ENCODE measurements at places on chromosomes 5 and 9.

GRCh38 chr5:160071516-160071915 lies 47.7 kb downstream of the PWWP2A start:
- DNase-seq: no peak

GRCh38 chr5:175842951-175843793 lies 28.2 kb upstream of the CPLX2 start:
- DNase-seq: no peak

DNA sequence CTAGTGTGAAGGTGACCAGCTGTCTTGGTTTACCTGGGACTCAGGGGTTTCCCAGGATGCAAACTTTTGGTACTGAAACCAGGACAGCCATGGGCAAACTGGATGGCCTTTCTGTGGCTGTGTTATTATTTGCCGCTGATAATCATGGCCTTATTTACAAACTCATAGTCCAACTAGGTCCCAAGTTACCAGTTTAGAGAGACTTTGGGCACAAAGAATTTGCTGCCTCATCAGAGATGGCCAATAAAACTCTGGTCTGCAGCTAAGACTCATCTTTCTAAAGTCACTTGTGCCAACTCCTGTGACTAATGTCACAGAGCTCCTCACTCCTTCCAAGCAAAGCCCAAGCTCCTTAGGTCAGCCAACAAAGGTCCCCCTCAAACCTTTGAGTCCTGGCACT lies 47.5 kb upstream of the PLPP6 start:
- no peak for DNase-seq

GRCh38 chr9:99628285-99628684 lies 193.4 kb upstream of the NR4A3 start:
- DNase-seq: no peak

DNA sequence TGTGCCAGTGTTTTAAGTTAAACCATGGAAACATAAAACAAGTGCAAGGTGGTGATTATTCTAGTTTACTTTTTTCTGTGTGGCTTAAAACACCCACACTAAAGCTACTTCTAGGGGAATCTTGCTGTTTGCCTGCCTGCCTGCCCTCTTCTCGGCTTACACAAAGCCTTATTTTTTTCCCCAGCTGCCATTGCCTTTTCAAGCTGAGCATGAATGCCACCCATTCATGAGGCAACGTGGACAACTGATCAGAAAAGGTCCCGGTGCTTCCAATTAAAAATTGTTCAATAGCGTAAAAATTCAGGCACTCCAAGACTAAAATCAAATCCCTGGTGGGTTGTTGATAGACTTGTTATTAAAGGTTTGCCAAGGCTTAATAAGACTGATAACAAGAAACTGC lies 401.4 kb downstream of the TMEM161B start:
- DNase-seq: no peak

- no peak for DNase-seq
Measured at GRCh38 chr9:77512876-77513275, 135.2 kb downstream of the GNA14 start.

DNA sequence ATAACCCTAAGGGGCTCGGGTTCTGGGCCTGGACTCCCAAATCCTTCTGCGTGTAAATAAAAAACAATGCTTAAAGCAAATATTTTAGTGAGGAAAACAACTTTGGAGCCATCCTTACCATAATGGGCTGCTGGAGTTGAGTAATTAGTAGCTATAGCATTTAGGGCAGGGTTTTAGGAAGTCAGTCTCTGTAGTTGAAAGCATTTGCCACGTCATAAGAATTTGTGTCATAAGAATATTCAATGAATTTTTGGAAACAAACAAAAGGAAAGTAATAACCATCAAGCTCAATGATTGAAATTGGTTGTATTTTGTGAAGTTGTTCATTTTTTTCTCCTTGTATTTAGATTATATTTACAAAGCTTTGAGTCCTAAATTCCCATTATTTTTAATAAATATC lies 114.8 kb upstream of the ELL2 start:
- no peak for DNase-seq

DNA sequence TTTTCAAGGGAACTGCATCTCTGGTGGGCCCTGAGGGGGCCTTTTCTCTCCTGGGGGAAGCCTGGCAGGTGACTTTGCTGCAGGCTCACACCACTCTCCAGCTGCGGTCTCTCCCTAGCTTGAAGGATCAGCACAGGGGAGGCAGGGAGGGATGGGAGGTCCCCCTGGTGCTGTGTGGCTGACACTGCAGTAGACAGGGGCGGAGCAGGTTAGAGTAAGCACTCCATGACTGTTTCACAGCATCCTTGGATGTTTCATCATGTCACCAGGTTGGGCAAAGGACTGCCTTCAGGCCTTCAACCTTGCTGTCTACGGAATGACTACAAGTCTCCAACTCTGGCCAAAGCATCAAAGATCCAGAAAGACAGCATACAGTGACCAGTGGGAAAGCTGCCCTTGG lies 470.7 kb downstream of the CDK5RAP2 start:
- DNase-seq: no peak

- DNase-seq: no peak
Measured at GRCh38 chr5:96431376-96432187, 1.5 kb downstream of the PCSK1 start.

- no peak for DNase-seq
Measured at GRCh38 chr5:65663804-65664521, 39.1 kb downstream of the SHLD3 start.

- DNase-seq: no peak
Measured at GRCh38 chr9:101849102-101849707, 110.8 kb upstream of the GRIN3A start.

DNA sequence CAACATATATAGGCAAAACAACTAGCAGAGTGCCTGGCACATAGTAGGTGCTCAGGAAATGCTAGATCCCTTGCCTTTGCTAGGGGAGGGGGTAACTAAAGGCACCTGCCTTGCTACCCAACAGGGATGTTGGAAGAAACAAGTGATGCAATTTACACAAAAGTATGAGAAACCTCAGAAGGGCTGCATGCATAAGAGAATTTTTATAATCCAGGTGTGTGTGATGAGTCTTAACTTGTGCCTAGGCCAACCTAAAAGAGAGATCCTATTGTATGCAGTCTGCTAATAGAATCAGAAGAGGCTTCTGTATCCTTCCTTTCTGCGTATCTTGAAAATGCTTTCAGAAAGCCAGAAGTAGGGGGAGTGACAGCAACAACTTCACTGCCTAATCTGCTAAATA lies 135.9 kb downstream of the SLIT3 start:
- DNase-seq: no peak

DNA sequence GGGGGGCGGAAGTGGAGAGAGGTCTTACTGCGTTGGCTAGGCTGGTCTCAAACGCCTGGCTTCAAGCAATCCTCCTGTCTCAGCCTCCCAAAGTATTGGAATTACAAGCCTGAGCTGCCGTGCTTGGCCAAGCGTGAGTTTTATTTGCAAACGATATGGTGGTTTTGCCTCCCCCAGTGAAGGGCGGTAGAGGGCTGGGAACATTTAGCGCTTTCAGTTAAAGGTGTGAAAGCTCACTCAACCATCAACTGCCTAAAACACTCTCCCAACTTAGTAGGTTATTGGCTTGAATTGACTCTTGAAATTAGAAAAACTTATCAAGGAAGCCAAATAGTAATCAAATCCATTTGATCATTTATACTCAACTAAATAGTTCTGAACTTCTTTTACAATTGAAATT lies 156.3 kb downstream of the ESM1 start:
- DNase-seq: no peak

GRCh38 chr9:36935768-36936497 lies 98.1 kb downstream of the PAX5 start:
- no peak for DNase-seq

DNA sequence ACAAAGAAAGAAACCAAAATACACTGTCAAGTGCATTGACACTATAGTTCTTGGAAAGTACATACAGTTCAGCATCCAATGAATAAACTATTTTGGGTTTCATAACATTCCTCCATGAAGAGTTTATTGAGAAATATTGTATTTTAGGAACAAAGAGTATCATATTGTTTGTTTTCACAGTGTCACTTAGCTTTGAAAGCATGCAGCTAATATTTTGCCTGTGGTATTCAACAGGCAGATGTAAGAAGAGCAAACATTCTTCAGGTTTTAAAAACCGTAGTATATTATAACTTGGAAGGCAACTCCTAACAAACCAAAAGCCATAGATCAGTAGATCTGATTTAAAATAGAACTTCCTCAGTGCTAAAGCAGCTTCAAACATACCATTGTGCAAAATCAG lies 4.5 kb downstream of the PRELID2 start:
- no peak for DNase-seq

GRCh38 chr5:41527201-41527779 lies 16.9 kb upstream of the PLCXD3 start:
- DNase-seq: no peak

DNA sequence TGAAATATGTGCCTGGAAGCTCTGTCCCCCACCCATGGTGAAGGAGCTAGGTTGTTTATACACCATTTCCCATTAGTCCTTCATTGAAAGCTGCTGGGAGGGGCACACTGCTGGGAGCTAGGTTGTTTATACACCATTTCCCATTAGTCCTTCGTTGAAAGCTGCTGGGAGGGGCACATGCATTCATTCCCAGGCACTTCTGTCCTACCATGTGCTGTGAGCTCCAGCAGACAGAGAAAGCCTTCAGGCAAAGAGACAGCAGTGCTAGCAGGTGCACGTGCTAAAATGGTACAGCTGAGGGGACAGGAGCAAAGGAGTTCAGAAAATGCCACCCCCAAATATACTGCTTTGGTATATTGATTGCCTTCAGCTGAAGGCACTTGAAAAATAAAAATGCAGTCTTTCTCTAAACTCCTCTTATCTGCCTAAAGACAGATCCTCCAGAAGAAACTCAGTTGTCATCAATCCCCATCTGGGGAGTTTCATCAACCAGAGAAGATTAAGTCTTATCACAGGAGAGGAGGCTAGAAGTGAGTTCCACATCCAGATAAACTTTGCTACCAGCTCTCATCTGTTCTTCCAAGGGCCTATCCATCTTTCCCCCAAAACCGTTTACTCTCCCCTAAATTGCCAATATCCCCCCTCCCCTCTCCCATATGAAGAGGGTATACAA lies 27.7 kb upstream of the DAPK1 start:
- no peak for DNase-seq

DNA sequence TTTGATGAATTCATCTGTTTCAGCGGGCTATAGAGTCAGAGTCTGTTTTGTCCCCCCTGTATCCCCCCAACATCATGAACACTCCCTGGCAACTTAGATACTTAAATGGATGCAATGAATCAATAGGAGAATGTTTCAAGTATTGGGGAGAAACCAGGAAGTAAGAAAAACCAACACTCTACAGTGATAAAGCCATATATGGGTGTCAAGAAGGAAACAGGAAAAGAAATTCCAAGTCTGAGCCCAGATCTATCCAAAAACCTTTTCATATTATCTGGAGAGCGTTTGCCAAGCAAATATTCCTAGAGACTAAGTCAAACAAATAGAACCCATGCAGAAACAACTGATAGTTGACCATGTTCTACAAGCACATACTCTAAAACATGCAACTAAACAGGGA lies 2.3 kb upstream of the GNAQ start:
- DNase-seq: no peak

DNA sequence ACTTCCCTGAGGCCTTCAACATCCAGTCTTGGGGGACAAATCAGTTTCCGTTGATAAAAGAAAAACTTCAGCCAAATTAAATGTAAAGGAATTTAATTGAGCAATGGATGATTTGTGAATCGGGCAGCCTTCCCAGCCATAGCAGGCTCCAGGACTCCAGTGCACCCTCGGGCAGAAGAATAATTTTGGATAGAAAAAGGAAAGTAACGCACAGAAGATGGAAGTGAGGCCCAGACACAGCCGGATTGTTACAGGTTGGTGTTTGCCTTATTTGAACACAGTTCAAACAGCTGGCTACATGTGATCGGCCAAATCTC lies 19.1 kb downstream of the MRPL36 start:
- no peak for DNase-seq

DNA sequence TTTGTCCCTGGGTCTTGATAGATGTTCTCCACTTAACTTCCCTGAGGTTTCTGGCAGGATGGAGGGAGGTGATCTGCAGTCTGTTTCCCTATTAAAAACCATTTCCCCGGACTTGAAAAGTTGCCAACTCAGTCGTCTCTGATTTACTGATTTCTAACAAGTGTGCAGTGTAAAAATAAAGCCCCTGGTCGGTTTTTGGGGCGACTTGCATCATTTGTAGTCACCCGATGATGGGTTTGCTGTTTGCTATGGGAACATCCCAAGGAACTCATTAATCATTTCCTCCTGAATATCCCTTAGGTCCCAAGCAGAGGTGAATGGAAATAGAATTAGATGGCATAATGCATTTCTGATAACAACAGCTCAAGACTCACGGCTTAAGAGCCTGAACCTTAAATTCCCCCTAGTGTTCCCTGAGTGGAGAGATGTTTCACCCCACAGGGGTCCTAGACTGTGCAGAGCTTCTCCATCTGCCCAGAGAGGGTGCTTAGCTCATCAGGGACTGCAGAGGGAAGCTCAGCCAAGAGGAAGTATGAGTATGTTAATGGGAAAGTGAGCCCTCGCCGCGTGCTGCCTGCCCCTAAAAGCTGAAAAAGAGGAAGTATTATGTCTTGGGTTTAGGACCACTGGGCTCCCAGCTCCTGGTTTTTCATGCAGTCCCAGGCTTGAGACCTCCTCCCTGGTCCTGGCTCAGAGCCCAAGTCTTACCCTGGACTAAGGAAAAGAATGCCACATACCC lies 115.1 kb upstream of the DAP start:
- DNase-seq: no peak

DNA sequence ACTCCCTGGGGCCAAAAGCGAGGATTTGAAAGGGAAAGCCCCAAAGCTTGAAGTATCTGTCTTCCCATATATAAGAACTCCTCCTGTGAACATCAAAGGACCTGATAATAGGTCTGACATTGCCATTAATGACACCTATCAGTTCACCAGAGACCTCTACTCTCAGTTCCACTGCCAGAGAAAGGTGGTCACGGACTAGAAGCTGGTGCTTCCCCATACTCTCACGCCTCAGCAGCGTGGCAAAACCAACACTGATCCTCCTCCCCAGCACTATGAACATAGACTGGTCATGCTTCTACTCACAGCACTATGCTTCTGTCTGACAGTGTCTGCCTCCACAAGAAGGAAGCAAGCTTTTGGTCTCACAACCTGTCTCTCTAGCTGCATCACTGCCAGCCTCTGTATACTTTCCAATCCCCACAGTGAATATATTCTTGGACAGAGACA lies 37.9 kb downstream of the NRG2 start:
- no peak for DNase-seq

DNA sequence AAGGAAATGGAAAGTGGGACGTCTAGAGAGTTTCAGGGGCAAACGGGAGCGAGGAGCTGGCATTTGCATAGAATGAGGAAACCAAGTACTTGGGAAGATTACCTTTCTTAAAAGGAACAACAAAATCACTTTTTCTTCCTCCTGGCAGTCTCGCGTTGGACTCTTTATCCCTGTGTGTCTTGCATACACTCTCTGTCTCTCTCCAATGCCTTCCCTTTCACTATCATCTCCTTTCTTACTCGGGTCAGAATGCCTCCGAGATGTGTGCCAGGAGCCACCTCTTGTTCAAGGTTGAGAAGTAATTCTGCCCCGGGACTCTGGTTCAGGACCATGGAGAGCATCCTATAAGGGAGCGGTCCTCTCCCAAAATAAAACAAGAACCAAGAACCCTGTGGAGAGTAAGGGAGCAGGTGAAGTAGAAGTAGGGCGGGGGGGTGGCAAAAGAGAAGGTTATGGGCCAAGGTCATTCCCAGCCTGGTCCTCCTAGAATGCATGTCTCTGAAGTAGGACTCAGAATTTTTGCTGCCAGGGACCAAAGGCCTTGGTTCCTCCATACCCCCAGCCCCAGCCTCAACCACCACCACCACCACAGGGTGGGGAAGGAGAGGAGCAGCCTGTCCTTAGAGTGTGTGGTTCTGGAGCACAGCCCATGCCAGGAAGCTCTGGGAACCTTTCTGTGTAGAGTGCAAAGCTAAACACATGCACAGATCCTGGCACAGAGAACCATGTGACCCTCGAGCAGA lies 72.1 kb upstream of the ARAP3 start:
- DNase-seq: no peak

- DNase-seq: no peak
Measured at GRCh38 chr5:176391479-176391878, 2.9 kb downstream of the HIGD2A start.
